ENCODE measurements at places on chromosomes 3 and 15. TPM values are rescaled to one million over a fixed set of nuclear protein-coding genes. Genes with fewer than 3 reads are reported as not detected.

- H3K4me1 ChIP-seq = peaks cover 41% of the 10 kb centered on the region
- no peak overlapping the region for H3K27ac ChIP-seq
- no peaks in the 10 kb centered on the region for H3K36me3 ChIP-seq
- no peaks in the 10 kb centered on the region for H3K27me3 ChIP-seq
- H3K4me3 ChIP-seq = no peak overlapping the region
- DNase-seq = no peak
Measured at GRCh38 chr3:193984876-193985275, 151.1 kb upstream of the HES1 start.

DNA sequence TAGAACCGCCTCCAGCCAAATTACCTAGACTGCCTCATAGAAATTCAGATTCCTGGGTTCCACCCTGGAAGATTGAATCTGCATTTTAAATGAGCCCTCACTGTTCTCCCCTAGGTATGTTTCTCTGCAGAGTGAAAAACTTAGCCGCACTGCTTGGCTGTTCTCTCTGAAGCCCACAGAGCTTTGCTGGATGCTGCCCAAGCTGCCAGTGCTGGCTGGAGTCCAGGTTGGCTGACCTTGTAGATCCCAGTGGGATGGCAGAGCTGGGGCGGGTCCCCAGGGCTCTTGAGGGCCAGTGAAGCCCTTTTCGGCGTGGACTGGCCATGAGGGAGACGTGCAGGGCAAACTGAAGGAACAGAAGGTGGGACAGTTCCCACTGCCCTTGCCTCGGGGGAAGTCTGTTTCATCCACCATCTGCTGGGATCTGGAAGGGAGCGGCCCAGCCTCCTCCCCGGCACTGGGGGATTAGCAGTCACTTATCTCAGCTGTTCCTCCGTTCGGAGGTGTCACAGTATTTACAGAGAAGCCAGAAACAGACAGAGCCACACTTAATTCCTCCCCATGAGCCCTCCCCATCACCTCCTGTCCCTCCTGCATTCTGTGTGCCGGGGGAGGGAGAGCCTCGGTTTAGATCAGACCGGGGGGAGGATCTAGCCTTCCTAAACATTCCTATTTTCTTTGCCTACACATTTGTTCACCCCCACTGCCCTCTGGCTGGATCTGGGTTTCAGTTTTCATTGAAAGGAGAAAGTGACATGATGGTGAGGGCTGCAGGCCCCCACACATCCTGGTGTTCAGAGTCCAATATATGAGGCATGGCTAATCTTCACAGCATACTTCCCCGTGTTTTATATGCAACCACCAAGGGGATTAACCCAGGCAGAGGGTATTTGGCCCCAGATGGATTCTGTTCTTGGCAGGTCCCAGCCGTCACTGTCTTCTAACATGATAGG is 4.1 kb upstream of the ACTC1 start:
- DNase-seq = peak; percentile 56
- no peak overlapping the region for H3K27ac ChIP-seq

DNA sequence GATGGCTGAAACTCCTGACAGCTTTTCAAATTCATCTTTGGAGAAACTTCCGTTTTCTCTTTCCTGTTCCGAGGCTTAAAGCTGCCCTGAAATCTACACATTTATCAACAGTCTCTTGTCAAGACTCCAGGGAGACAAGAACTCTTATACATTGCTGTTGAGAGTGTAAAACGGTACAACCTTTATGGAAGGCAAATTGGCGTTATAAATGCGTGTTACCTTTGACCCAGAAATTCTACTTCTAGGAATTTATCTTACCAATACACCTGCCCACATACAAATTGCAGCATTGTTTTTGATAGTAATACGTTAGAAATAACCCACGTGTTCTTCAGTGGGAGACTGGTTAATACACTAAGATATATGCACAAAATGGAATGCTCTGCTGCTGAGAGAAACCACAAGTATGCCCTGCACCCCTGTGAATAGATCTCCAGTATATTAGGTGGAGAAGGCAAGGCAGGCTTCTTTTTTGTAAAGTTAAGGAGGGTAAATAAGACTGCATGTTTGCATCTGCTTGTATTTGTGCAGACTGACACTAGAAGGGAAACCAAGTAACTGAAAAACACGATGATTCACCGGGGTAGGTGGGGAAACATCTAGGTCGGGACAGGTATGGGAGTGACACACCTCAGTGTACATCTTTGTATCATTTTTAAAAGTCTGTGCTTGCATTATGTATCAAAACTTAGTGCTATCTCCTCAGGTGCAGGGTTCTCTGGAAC is 97.5 kb downstream of the IGF1R start:
- H3K4me3 ChIP-seq = no peak overlapping the region
- DNase-seq = no peak
- no peaks in the 10 kb centered on the region for H3K4me1 ChIP-seq
- H3K27me3 ChIP-seq = no peaks in the 10 kb centered on the region
- H3K36me3 ChIP-seq = no peaks in the 10 kb centered on the region
- no peak overlapping the region for H3K27ac ChIP-seq

- no peak overlapping the region for H3K4me3 ChIP-seq
- H3K27me3 ChIP-seq = no peaks in the 10 kb centered on the region
- no peak for DNase-seq
- no peaks in the 10 kb centered on the region for H3K4me1 ChIP-seq
- no peaks in the 10 kb centered on the region for H3K36me3 ChIP-seq
- H3K27ac ChIP-seq = no peak overlapping the region
Measured at GRCh38 chr3:181358562-181358961, 353.2 kb upstream of the SOX2 start.

DNA sequence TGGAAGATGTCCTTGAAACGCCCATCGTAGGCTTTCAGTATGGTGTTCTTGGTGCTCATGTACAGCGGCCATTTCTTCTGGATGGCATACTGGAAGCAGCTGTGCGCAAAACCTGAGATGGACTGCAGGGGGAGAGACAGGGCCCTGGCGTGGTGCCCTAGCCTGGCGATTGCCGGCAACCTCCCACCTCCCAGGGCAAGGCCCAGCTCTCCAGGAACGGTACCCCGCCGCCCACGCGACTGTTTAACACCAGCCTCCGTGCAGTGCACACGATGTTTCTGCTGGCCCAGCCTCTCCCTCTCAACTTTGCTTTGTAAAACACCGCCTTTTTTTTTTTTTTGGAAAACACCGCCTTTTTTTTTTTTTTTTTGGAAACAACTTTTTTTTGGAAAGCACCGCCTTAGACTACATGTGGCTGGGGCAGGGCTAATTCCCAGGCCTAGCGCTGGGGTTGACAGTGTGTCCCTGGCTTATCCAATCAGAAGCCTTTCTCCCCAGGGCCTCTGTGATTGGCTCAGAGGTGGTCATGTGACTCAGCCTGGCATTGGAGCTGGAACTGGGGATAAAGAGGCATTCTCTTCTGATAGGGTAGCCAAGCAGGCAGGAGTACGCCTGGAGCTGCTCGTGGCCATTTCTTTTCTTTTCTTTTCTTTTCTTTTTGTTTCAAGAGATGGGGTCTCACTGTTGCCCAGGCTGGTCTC is 14.7 kb downstream of the IDH2 start:
- DNase-seq = no peak
- no peaks in the 10 kb centered on the region for H3K36me3 ChIP-seq
- H3K4me1 ChIP-seq = peaks cover under 1% of the 10 kb centered on the region
- no peaks in the 10 kb centered on the region for H3K27me3 ChIP-seq
- no peak overlapping the region for H3K27ac ChIP-seq
- H3K4me3 ChIP-seq = no peak overlapping the region

GRCh38 chr3:19997502-19997901 is 14.6 kb downstream of the PP2D1 start:
- no peaks in the 10 kb centered on the region for H3K27me3 ChIP-seq
- no peak overlapping the region for H3K27ac ChIP-seq
- H3K4me3 ChIP-seq = no peak overlapping the region
- no peaks in the 10 kb centered on the region for H3K36me3 ChIP-seq

DNA sequence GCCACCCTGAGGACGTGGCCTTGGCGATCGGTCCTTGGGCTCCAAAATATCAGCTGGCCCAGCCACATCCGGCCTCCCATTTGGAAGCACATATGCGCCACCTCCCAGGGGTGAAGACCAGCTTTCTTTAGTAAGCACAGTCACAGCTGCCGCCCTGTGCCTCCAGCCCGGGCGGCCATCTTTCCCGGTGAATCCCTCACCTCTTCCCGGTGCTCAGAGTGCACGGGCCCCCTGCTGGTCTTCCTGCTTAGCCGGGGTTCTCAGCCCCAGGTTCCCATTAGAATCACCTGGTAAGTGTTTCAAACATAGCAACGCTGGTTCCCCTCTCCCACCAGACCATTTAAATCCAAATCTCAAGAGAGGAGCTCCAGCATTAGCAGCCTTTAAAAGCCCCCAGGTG is 232.2 kb downstream of the VPS13C start:
- peaks cover 10% of the 10 kb centered on the region for H3K4me1 ChIP-seq
- H3K36me3 ChIP-seq = no peaks in the 10 kb centered on the region
- no peak overlapping the region for H3K27ac ChIP-seq

DNA sequence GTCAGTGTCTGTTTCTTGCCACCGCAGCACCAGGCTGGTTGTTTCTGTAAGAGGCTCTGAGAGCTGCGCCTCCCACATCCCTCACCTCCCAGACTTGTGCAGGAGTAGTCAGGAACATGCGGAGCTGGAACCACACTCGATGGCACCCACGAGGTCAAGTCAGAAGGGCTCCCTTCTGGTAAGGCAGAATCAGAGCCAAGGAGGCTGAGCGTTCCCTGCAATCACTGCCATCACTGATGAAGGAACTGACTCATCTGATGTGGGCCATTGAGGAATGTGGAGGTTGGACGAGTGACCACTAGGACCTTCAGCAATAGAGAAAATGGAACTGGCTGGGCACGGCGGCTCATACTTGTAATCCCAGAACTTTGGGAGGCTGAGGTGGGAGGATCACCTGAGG is 35.7 kb upstream of the BLM start:
- H3K4me1 ChIP-seq = no peaks in the 10 kb centered on the region
- no peak for DNase-seq
- no peak overlapping the region for H3K4me3 ChIP-seq
- H3K36me3 ChIP-seq = no peaks in the 10 kb centered on the region

CPLX3 gene
- not detected for total RNA-seq

RETNLB gene
- total RNA-seq = not detected

GPR62 gene
- total RNA-seq = 0.21 TPM

STRA6 gene
- total RNA-seq = 3.1 TPM

KATNBL1 gene
- 178 TPM for total RNA-seq

Data from neural progenitor cell (in vitro differentiated cells).